Stimulated activated CD4-positive, alpha-beta T cell treated with anti-CD3 and anti-CD28 coated beads, TNF-alpha, amount 100 ng/mL, for 48 hours (primary cell): ENCODE measurements at places on chromosomes 6 and 20.

- no peak for DNase-seq
Observed at GRCh38 chr6:144181639-144182038, 31.3 kb downstream of the STX11 start.

DNA sequence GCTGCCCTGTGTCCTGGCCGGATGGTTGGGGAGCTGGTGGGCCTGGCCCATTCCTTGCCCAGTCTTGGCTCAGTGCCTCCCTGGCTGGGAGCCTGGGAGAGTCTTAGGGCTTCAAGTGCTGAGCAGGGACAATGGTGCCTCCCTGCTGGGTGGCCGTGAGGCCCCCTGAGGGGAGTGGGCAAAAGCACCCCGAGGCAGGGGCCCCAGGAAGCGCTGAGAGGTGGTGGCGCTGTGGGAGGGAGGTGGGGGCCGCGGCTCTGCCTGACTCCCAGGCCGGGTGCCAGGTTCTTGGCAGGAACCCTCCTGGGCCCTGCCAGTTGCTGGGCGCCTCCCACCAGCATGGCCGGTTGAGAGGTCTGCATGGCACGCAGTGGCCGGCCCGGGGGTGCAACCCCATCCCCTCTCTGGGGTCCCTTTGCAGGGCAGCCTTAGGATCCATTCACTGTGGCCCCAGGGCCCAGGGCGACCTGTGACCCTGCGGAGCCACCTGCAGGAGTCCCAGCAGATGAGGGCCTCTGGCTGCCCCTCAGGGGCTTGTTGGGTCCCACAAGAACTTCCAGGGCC lies 9.2 kb upstream of the RPS21 start:
- DNase-seq: no peak

- no peak for DNase-seq
Observed at GRCh38 chr6:129732034-129732433, 22.1 kb upstream of the ARHGAP18 start.

DNA sequence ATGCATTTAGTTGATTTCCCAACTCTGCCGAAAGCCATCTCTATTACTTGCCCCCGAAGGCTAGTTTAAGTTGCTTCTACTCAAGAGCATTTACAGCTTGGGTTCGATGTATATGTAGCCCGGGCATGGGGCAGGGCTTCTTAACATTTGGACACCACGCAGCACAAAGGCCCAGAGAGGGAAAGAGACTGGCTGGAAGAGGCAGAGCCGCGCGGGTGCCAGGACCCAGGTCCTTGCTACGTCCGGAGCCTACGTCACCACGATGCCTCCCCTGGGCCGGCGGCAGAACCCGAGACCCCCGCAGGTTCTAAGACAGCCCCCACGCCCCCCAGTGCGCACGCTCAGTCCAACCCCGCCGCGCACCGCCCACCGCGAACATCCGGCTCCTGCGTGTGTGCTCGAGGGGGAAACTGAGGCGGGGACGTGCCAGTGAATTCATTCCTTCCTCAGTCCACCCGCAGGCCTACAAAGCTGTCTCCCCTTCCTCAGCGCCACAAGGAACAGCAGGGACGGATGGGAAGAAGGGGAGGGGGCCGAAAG lies 367 bp upstream of the PCIF1 start:
- no peak for DNase-seq

DNA sequence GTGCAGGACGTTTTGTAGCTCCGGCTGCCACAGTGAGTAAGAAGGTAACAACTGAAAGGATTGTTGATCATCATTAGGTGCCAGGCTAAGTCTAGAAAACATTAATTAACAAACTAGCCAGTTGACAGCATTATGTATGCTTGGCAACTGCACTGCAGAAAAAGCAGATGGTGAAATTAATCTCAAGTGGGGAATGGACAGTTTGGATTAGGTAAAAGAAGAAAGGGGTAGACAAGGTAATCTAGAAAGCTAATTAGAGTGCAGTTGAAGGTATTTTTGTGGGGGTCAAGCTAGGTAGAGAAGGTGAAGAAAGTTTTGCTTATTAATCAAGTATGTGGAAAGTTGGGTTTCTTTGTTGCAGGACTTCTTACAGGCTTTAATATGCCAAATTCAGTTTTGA lies 69.7 kb upstream of the HINT3 start:
- no peak for DNase-seq

DNA sequence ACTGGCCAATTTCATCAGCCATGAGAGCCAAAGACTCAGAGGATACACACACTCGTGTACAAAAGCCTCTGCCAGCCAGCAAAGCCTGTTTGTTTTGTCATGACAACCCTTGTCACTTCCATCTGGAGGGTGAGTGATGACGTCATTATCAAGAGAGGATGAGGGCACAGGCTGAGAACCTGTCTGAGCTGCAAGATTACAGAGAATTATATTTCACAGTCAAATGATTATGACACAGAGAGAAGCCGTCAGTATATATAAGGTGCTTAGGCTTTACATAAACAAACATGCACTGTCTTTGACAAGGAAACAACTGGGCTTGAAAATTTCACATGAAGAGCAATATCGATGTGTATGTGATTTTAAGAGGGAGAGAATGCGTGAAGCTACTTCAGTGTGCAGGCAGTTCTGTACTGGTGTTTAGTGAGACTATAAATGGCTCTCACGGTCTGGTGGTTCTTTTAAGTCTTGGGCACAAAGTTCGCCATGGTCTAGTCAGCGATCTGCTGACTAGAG lies 36.5 kb upstream of the BCLAF1 start:
- no peak for DNase-seq

GRCh38 chr6:33428224-33428965 lies 8.5 kb downstream of the SYNGAP1 start:
- no peak for DNase-seq

DNA sequence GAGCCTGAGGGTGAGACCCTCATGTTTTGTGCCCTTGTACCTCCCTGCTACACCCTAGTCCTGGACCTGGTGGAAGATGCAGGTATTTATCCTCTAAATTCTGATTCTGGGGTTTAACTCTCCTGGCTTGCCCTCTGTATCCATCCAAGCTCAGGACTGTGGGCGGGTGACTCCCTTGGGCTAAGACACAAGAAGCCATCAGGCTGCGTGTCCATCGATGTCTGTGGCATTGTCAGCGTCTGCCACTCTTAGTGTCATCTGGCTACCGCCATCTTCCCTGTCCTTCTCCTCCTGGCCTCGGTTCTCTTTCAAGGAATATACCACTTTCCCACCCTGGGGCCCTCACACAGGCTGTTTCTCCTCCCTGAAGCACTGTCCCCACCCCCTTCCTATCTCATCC lies 28.9 kb upstream of the BLCAP start:
- no peak for DNase-seq

- no peak for DNase-seq
Observed at GRCh38 chr6:161299726-161300125, 25.9 kb upstream of the AGPAT4 start.

DNA sequence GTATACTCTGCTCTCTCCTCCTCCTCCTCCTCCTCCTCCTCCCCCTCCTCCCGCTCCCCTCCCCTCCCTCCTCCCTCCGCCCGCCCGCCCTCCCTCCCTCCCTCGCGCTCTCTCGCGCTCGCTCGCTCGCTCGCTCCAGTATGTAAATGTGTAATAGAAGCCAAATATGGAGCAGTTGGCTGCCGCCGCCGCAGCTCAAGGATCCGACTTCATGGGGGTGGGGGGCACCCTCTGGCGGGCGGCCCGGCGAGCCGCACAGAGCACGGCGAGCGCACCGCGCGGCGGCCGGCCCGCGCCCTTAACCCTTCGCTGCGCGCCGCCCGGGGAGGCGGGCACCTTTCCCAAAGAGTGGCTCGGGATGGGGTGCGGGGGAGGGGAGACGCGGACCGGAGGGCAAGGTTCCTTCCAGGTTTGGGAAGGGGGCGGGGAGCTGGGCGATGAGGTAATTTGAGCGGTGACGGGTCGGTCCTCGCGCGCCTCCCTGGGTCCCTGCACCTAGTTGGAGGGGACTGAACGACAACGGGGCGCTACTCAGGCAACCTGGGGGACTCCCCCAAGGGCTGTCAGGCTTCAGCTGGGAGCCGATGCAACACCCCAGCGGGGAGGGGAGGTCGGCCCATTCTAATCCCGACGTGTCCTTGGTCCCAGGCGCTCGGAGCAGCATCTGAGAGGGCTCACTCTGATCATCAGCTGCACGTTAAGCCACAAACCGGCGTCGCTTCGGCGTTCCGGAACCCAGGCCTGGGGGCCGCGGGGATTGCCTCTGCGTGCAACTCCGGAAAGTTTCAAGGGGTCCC lies 409 bp upstream of the ATXN1 start:
- peak; percentile 68 for DNase-seq

- DNase-seq: no peak
Observed at GRCh38 chr20:52945862-52946522, 26.2 kb upstream of the TSHZ2 start.

DNA sequence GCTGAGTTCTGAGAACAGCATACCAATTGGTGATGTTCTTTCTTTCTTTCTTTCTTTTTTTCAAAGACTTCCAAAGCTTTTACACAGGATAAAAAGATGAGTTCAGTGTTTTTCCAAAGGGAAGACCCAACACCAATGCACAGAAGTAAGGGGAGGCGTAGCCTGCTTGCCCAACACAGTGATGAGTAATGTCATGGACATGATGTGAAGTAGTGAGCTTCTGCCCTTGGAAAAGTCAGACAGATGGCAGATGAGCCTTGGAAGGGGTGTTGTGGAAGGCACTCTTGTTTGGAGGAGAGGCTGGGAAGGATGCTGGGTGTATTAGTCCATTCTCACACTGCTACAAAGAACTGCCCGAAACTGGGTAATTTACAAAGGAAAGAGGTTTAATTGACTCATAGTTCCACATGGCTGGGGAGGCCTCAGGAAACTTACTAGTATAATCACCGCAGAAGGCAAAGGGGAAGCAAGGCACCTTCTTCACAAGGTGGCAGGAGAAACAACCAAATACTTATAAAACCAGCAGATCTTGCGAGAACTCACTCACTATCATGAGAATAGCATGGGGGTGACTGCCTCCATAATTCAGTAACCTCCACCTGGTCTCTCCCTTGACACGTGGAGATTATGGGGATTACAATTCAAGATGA lies 12.6 kb downstream of the LRP11 start:
- DNase-seq: no peak

DNA sequence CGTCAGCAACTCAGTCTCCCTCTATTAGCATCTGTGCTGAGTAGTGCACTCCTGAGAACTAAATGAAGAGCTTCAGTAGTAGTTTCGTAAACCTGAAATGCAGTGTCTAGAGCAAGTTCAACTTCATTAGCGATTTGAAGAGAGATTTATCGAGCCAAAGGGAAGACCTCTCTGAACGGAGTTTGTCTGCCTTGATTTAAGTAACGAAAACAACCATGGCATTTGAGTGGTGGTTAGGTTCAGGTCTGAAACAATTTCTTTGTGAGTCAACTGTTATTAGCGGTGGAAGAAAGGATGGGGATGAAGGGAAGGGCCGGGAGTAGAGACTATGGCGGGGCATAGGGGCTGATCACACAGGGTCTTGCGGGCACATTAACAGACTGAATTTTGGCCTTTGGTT lies 150.5 kb downstream of the BCAS1 start:
- no peak for DNase-seq

DNA sequence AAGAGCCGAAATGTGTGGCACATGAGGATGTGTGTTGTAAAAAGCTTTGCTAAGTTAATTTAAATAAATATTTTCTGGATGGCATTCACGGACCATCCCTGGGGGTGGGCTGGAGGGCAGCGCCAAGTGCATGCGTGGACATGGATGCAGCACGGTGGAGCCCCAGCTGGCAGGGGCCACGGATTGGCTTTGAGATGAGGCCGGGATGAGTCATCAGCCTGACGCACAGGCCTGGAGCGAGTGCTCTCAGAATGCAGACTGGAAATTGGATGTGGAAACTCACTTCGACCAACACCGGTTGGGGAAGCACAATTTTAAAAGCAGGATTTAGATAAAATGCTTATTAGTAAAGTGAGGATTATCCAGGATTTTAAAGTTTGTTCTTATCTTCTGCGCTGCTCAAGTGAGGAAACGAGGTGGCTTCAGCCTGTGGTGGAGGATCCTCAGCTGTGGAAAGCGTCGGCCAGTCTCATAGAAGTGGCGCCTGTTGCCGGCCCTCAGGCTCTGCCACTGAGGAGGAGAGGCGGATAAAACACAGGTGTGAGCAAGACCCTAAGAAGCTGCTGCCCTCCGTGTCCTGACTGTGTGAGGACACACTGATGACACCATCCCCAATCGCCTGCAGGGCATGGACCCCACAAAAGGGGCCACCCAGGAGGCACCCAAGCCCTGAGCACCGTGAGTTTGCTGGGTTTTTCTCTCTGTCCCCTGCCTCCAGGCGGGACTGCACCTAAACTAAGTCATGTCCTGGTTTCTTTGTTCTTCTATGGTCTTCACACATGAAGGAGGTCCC lies 279.7 kb downstream of the CDH4 start:
- DNase-seq: no peak

- no peak for DNase-seq
Observed at GRCh38 chr20:48766961-48767960, 60.5 kb downstream of the PREX1 start.

GRCh38 chr6:117078624-117079023 lies 186.7 kb upstream of the VGLL2 start:
- DNase-seq: no peak

- no peak for DNase-seq
Observed at GRCh38 chr20:59625214-59625922, 21.0 kb downstream of the PHACTR3 start.

- DNase-seq: no peak
Observed at GRCh38 chr20:18983796-18984195, 170.2 kb downstream of the SCP2D1 start.

GRCh38 chr20:38135271-38135650 lies 29.8 kb downstream of the TGM2 start:
- DNase-seq: no peak
